Metanephros (tissue), 2 donors: ENCODE measurements at places on chromosomes 2 and 18. TPM values are rescaled to one million over a fixed set of nuclear protein-coding genes. Genes with fewer than 3 reads are reported as not detected.

SLC14A1 gene
- total RNA-seq, result 14.9 TPM

FAP gene
- 17.2 TPM for total RNA-seq

HOXD12 gene
- total RNA-seq, result 0.23 TPM

APOB gene
- total RNA-seq, result 0.82 TPM

UGGT1 gene
- 31.8 TPM for total RNA-seq

VWA3B gene
- total RNA-seq, result 0.18 TPM

CIB4 gene
- total RNA-seq, result 0.29 TPM

CCDC141 gene
- 8.2 TPM for total RNA-seq

TACR1 gene
- 0.82 TPM for total RNA-seq

SRD5A2 gene
- total RNA-seq, result 0.06 TPM

NTSR2 gene
- not detected for total RNA-seq

SERPINB10 gene
- 1.2 TPM for total RNA-seq

DPYSL5 gene
- total RNA-seq, result 2.1 TPM

PCARE gene
- 0.18 TPM for total RNA-seq

C2orf80 gene
- not detected for total RNA-seq

POTEE gene
- total RNA-seq, result not detected

CRYBA2 gene
- not detected for total RNA-seq

EVX2 gene
- total RNA-seq, result not detected

SMARCAL1 gene
- total RNA-seq, result 38.8 TPM

RBM44 gene
- 2.2 TPM for total RNA-seq

EHD3 gene
- 26.4 TPM for total RNA-seq

HMSD gene
- 0.18 TPM for total RNA-seq
